Stimulated activated CD8-positive, alpha-beta memory T cell treated with anti-CD3 and anti-CD28 coated beads, Interleukin-7, amount 100 ng/mL, for 1 hour (primary cell): ENCODE measurements at places on chromosomes 12 and 14.

DNA sequence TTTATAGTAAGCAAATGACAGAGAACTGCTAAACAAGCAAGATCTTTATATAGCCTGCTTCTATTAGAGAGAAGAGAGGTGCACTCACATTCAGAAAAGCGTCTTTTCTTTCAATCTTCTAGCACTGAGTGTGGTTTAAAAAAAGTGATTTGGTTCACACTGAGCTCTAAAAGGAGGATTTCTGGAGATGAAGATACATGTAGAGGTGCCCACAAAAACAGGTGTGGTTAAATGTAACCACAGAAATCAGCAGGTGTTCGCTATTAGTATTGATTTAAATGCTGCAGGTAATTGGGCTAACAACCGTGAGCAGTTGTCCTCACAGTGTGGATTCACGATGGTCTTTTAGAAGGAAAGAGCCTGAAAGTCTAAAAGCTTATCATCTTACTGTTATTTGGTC lies 10.7 kb downstream of the PKP2 start:
- no peak for DNase-seq

GRCh38 chr12:69105101-69105962 lies 134.0 kb upstream of the CPSF6 start:
- DNase-seq, result no peak

- no peak for DNase-seq
These were observed 918 bp downstream of the RNASE1 start for GRCh38 chr14:20801726-20802125.

- no peak for DNase-seq
These were observed 1.6 kb upstream of the ACVRL1 start for GRCh38 chr12:51905471-51906429.

GRCh38 chr12:6699259-6699988 lies 1.2 kb downstream of the PIANP start:
- no peak for DNase-seq

GRCh38 chr12:91529829-91530228 lies 347.2 kb upstream of the DCN start:
- no peak for DNase-seq
